Stomach (tissue), 19 donors: ENCODE measurements at places on chromosomes 16 and 17. TPM values are rescaled to one million over a fixed set of nuclear protein-coding genes. Genes with fewer than 3 reads are reported as not detected.

HNF1B gene
- 4.4 TPM for polyA plus RNA-seq

DPEP3 gene
- polyA plus RNA-seq, result not detected

NAGS gene
- 0.61 TPM for polyA plus RNA-seq

SCPEP1 gene
- 25.7 TPM for polyA plus RNA-seq

SLC25A19 gene
- polyA plus RNA-seq, result 16.5 TPM

CHST5 gene
- not detected for polyA plus RNA-seq

GPRC5B gene
- polyA plus RNA-seq, result 24.9 TPM

HBZ gene
- polyA plus RNA-seq, result not detected

TBC1D26 gene
- polyA plus RNA-seq, result 0.05 TPM

ZSCAN10 gene
- polyA plus RNA-seq, result not detected

TUFM gene
- 286 TPM for polyA plus RNA-seq

ARHGAP44 gene
- polyA plus RNA-seq, result 2.8 TPM

G6PC1 gene
- not detected for polyA plus RNA-seq

LGALS9B gene
- polyA plus RNA-seq, result 131 TPM

ACSM2A gene
- polyA plus RNA-seq, result not detected

QPRT gene
- 2.4 TPM for polyA plus RNA-seq

SYCE1L gene
- 5.0 TPM for polyA plus RNA-seq

RTN4RL1 gene
- polyA plus RNA-seq, result 0.50 TPM

SLC16A6 gene
- polyA plus RNA-seq, result 0.80 TPM

ITGB3 gene
- polyA plus RNA-seq, result 1.0 TPM

LONP2 gene
- 13.0 TPM for polyA plus RNA-seq

P2RX5 gene
- 1.1 TPM for polyA plus RNA-seq

ACBD4 gene
- 18.1 TPM for polyA plus RNA-seq

TPSD1 gene
- 0.70 TPM for polyA plus RNA-seq

TBC1D16 gene
- 17.1 TPM for polyA plus RNA-seq

CDRT4 gene
- polyA plus RNA-seq, result 12.8 TPM

RGS9 gene
- polyA plus RNA-seq, result 4.5 TPM

TBX2 gene
- polyA plus RNA-seq, result 21.8 TPM

EMP2 gene
- polyA plus RNA-seq, result 11.7 TPM

SLFN13 gene
- polyA plus RNA-seq, result 2.1 TPM

FBXW10 gene
- not detected for polyA plus RNA-seq

AHSP gene
- polyA plus RNA-seq, result not detected

PPP1R27 gene
- 0.58 TPM for polyA plus RNA-seq

GPR142 gene
- not detected for polyA plus RNA-seq
